Activated CD4-positive, alpha-beta T cell treated with anti-CD3 and anti-CD28 coated beads, Interleukin-2, amount 50 U/mL, for 4 hours (primary cell): ENCODE measurements at places on chromosomes 4 and X.

DNA sequence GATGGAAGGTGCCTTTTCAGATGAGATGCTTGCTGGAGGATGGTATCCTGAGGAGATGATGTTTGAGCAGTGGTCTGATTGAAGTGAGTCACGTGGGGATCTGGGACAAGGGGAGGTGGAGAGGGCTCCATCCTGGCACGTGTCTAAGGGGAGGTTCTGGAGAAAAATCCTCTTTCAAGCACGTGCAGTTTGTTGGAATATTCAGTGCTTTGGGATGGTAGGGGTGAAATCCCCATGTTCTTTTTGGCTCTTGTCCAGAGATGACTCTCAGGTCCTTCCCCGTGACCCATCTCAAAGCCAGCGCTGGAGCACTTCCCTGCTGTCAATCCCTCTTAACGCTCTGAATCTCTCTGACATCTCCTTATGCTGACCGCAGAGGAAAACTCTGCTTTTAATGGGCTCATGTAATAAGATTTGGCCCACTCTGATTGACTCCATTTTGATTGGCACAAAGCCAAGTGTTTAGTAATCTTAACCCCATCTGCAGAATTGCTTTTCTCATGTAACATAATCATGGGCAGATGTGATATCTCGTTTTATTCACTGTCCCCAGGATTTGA, 10.8 kb upstream of the KLKB1 start:
- no peak for DNase-seq

DNA sequence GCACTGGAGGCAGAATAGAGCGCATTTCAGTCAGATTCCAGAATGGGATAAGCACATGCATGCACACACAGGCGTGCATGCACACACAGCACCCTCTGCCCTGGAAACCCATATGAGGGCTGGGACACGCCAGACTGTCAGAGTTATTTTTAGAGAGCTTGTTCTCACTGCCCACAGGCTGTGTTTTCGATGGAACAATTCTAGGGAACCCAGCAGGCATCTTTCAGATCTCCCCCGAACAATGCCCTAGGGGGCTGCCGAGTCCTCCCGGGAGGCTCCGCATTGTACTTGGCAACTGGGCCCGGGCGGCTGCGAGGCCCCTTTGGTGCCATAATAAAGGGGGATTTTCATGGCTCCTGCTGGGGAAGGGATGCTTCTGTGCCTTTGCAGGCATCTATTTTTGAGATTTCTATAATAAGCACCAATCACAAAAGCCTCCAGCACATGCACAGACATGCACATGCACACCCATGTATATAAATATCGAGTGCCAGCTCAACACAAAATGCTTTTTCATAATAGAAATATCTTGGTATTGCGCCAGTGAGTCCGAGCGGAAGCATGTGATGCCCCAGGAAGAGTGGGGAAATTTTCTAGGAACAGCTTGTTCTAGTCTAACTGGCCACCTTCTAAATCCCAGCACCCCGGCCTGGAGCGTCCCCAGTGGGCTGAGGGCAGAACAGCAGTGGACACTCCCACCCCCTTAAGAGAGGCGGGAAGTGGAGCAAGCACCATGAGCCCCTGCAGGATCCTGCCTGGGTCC, 88.5 kb downstream of the PHKA2 start:
- DNase-seq, result no peak

DNA sequence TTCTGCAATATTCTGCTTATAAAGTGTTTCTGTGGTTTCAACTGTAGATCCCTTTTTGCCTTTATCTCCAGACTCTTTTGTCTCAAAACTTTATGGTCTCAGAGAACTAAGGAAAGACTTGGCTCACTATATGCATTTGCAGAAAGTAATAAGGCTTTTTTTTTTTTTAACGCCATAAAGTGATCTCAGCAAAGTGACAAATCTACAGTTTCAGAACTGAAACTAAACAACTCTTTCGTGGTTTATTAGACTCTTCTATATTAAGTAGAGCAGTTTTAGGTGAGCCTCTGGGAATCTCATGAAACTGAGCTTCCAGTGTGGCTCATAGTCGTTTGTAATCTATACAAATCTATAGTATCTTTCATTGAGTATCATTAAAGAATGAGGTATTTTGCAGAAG, 15.3 kb downstream of the ATP7A start:
- DNase-seq, result no peak

DNA sequence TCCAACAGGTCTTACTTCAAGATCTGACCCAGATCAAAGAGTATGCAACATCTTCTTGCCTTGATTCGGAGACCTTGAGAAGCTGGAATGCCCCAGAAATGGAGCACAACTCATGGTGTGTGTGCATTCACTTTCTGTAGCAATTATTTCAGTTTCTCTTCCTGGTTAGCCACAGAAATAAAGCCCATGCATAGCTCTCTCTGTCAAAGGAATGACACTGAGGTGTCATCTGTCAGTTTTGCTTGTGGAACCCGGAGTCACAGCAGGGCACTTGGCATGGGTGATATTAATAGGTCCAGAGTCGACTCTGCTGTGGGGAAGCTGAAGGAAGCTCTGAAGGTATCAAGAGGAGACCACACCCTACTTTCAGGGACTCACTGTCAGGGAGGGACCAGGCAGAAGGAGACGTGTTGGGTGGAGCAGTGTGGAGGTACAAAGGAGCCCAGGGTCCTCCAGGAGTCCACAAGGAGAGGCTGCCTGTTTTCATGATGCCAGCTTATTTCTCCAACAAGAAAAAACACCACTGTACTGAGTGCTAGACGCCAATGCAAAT, 10.7 kb downstream of the CLNK start:
- no peak for DNase-seq

- no peak for DNase-seq
Measured at GRCh38 chr4:98110214-98110613, 33.1 kb downstream of the STPG2 start.

GRCh38 chrX:2502668-2503519, 2.1 kb upstream of the DHRSX start:
- no peak for DNase-seq

DNA sequence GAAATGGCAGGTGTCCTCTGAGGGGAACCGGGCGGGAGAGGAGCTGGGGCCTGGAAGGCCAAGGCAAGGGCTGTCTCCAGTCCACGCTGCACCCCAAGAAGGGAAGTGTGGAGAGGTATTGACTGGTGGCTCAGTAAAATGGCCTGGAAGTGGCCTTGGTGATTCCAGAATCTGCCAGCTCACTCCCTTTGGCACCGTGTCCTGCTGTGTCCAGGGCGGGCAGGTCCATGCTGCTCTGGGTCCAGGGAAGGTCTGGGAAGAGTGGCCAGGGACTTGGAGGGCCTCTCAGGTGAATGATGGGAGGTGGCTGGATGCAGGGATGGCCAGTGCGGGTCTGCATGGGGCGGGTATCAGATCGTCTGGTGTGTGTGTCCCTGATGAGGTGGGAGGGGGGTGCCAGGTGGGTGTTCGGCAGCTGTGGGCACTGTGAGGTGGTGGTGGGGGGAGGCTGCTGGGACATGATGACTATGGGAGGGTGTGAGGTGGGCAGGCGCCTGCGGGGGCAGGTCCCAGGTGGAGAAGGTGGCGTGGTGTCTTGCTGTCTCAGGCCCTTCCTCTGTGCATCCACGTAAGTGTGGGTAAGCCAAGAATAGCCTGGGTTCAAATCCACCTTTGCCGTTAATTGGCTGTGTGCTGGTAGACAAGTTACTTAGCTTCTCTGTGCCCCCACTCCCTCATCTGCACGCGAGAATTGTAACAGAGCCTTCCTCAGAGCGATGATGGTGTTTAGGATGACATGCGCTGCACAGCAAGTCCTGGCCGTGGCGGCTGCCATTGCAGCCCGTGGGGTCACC, 17.7 kb downstream of the RGS12 start:
- no peak for DNase-seq

DNA sequence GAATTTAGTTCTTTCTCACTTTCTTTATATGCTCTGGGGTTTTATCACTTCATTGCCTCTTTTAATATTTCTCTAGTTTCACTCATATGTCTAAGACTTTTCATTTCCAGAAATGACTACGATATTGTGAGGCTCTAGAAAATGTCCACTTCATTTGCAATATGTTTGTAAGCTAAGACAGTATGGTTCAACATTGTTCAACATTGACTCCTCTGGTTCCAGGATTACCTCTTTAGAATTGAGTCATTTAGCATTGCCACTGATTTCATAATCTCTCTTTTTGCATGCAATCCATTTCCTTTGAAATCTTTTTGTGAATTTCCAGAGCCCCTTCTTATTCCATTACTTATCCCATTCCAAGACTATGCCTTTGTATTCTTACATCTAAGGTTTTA, 32.3 kb downstream of the BBS12 start:
- DNase-seq, result no peak

DNA sequence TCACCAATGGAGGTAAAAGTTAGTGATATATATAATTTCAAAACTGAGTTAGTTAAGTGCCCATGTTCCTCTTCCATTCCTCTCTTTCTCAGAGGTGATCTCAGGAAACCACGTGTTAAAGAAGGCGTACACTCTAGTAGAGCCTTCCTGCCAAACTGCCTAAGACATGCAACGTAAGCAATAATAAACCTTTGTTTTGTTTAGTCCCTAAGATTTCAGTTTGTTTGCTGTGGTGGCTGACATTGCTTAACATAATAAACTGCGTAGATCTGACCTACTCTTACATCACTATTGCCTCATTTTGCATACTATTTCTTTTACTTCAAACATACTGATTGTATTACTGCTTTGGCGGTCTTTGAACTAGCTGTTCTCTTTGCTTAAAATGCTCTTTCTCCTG, 99.2 kb downstream of the JADE1 start:
- no peak for DNase-seq

DNA sequence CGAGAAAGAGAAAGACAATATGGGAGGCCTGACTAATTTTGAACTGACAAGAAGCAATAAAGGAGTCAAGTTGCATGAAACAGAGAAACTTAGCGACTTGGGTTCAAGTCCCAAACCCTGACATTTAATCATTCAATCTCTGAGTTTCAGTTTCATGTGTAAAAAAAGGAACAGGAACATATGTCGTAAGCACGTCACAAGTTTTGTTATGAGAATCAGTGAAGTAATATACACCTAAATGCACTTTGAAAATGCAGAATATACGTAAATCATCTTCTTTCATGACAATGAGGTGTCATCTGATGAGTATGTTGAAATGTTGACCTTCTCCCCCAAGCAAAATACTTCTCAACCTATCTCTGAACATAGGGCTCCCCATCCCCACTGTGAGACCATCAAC, 10.4 kb downstream of the ACOT9 start:
- DNase-seq, result no peak

DNA sequence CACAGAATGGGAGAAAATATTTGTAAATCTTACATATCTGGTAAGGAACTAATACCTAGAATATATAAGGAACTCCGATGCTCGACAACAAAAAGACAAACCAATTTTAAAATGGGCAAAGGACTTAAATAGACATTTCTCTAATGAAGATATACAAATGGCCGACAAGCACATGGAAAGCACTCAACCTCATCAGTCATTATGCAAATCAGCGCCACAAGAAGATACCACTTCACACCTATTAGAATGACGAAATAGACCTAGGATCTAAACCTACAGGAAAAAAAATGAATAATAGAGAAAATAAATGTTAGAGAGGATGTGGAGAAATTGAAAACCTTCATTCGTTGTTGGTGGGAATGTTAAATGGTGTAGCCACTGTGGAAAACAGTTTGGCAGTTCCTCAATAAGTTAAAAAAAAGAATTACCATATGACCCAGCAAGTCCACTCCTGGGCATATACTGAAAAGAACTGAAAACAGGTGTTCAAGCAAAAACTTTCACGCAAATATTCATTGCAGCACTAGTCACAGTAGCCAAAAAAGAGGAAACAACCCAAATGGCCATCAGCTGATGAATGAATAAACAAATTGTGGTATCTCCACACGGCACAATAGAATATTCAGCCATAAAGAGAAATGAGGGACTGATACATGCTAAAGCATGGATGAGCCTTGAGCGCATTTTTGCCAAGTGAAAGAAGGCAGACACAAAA, 57.3 kb upstream of the WDR19 start:
- no peak for DNase-seq

GRCh38 chr4:139984471-139984870, 169.5 kb downstream of the MAML3 start:
- DNase-seq, result no peak

DNA sequence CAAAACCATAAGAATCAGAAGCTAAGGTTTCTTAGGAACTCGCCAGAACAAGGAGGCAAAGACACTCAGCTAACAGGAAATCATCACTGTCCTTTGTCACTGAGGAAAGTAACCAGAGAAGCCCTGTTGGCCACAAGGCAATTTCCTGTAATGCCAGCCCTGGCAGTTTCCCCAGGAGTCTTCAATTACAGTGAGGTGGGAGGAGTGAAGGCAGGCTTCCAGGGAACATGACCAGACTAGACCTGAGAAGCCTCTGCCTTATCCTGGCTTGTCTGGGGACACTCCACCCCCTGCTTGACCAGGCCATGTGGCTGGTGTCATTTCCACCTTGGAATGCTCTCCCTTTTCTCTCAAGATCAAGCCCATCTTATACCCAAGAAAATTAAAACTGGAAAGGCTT, 125.3 kb downstream of the COL4A6 start:
- no peak for DNase-seq
